Ureter (tissue), 1 donor: ENCODE measurements at places on chromosomes 5 and 9. TPM values are rescaled to one million over a fixed set of nuclear protein-coding genes. Genes with fewer than 3 reads are reported as not detected.
A peak's percentile ranks its signal among the peaks of the same experiment; 100 is the strongest.

GZMA gene
- 2.1 TPM for total RNA-seq

- DNase-seq = no peak
Measured at GRCh38 chr5:11026543-11026942, 265.5 kb upstream of the DAP start.

- DNase-seq = no peak
Measured at GRCh38 chr5:151094852-151095245, 14.0 kb upstream of the TNIP1 start.

GRCh38 chr5:66171349-66172344 is 27.5 kb downstream of the SREK1 start:
- DNase-seq = no peak

GRCh38 chr5:107408564-107408963 is 262.2 kb downstream of the EFNA5 start:
- DNase-seq = no peak

- no peak for DNase-seq
Measured at GRCh38 chr9:22037954-22038690, 29.0 kb upstream of the CDKN2B start.

DNA sequence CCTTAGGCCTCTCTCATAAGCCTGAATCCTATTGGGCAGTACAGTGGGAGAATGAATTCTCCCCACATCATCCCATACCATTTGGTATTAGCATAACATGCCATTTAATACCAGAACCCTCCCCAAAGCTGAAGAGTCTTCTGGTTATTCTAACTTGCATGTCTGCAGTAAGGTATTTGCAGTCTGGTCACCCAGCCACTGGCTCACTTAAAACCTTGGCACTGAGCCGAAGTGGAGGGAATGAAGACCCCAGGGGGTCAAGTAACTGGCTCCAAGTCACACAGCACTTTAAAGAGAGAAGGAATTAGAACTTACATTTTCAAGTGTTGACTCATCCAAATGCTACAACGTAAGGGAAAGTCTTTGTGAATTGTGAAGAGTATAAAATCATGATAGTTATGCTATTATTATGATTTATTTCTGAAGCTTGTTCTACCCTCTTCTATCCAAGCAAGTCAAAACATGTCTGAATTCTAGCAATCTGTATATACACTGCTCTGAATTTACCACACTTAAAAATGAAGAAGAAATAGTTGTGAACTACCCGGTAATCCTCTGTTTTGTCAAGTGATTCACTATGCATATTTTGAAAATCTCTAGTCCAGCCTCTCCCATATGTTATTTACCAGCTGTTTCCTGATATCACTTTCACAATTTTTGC is 28.5 kb downstream of the GLRA1 start:
- no peak for DNase-seq

DMRT3 gene
- total RNA-seq = not detected

PKD2L2 gene
- total RNA-seq = not detected

GRCh38 chr5:171969288-171969880 is 37.1 kb downstream of the FBXW11 start:
- no peak for DNase-seq

GRCh38 chr9:74570879-74571512 is 73.9 kb downstream of the RORB start:
- DNase-seq = no peak

- DNase-seq = no peak
Measured at GRCh38 chr9:101791938-101792337, 53.5 kb upstream of the GRIN3A start.

PRRX2 gene
- total RNA-seq = 6.5 TPM

KIAA0825 gene
- 5.9 TPM for total RNA-seq

DNA sequence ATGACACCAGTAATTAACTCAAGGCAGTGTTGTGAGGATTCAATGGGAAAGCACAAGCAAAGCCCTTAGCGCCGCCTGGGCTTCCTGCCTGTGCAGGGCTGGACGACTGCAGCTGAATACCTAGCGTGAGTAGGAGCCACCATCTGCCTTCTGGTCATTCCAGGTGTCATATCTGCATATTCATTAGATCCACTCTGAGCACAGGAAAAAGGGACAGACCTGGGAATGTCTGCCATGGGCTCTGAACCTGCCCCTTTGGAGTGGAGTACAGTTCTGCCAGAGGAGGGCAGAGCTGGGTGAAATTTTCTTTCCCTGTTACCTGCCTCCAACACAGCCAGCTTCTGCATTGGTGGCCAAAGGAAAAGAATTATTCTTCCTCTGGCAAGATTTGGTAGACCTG is 298.8 kb downstream of the NSG2 start:
- no peak for DNase-seq

DNA sequence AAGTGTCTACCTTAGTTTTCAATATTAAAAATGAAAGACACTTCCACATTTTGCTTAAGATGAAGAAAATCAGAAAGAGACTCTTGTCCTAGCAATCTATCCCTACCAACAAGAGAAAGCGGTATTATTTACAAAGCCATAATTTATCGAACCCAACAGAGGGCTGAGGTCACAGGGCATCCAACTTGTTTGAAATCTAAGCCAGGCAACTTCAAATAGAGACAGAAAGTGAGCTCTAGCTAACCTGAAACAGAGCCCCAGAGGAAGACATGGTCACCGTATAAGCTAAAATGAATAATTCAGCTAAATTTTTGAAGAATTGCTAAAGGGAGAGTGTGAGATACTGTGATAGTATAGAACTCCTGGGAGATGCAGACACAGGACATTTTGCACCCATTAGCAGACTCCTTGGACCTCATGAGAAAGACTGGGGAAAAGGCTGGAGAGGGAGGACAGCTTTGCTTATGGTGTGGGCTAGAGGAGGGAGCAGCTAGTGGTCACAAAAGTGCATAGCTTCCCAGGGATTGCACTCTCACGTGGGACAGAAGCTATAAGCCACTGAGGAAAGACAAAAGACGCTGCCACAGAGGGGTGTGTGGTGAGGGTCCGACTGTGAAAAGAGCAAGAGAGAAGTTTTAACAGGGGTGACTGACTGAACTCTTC is 624.2 kb upstream of the GRIN3A start:
- DNase-seq = no peak

DNA sequence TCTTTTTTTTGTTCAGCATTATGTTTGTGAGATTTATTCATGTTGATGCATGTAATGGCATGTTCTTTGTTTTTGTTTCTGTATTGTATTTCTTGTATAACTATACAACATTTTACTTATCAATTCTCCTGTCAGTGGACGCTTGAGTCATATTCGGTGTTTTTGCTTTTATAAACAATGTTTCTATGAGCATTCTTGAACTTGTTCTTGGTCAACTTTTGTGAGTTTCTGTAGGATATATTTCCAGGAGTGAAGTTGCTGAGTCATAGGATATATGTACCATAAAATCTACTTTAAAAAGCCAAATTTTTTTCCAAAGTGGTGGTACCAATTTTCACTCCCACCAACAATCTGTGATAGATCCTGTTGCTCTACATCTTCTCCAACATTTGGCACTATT is 104.8 kb downstream of the VCAN start:
- DNase-seq = no peak

ZNF366 gene
- total RNA-seq = 6.0 TPM

DNA sequence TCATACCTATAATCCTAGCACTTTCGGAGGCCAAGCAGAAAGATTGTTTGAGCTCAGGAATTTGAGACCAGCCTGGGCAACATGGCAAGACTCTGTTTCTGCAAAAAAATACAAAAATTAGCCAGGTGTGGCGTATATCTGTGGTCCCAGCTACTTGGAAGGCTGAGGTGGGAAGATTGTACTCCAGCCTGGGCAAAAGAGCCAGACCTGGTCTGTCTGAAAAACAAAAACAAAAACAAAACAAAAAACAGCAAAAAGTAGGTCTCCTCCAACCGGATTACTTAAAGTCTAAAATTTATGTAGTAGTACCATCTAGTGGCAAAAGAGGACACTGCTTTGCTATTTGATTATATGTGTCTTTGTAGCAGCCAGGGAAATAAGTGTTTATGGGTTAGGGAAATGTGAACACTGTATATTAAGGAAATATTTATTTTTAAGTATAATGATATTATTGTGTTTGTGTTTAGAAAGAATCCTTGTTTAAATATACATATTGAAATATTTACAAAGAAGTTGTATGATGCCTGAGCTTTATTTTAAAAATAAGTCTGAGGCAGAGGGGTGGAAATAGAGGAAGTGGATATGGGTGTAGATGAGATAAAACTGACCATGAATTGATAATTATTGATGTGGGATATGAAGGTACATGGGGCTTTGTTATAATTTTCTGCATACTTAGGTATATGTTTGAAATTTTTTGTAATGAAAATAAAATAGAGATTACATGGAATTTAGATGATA is 20.0 kb downstream of the APC start:
- DNase-seq = no peak

SLC36A2 gene
- total RNA-seq = not detected

- DNase-seq = no peak
Measured at GRCh38 chr9:71916834-71917534, 5.5 kb downstream of the C9orf85 start.

LCN9 gene
- total RNA-seq = not detected

GRCh38 chr5:179801304-179802206 is 5.1 kb downstream of the MGAT4B start:
- DNase-seq = peak; percentile 76

GRCh38 chr9:76756941-76757673 is 7.1 kb upstream of the PCA3 start:
- no peak for DNase-seq

DNA sequence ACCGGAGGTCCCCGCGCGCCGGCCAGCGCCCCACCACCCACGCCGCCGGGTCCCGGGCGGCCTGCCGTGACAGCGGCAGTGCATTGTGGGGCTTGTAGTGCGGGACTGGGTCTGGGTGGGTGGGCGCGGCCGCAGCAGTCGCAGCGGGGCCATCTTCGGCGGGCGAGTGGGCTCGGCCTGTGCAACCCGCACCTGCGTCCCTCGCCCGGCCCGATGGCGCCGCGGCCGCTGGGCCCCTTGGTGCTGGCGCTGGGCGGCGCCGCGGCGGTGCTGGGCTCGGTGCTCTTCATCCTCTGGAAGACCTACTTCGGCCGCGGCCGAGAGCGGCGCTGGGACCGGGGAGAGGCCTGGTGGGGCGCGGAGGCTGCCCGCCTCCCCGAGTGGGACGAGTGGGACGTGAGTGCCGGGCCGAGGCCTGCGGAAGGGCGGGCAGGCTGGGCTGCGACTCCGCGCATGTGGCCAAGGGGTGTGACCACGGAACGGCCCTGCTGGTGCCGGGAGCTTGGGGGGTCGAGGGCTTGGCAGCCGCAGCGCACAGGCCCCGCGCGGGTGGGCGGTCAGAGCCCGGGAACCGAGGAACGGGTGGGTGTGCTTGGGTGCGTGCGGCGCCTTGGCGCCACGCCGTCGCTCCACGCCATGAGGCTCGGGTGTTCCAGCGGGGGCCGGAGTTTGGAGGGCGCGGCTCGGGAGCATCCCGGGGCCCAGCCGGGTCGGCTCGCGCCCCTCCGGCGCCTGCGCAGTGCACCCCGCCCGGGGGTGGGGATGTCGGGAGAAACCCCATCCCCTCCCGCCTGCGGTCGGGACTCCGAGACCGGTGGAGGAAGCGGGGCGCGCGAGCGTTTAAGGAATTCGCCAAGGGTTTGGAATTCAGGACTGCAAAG is at the start of gene ARL10:
Gene ARL10 (plus strand): TSS at position 137 of the 881 bp plus-strand sequence. CDS start 77 bp downstream, at position 214.
- DNase-seq = no peak

ACER2 gene
- total RNA-seq = 213 TPM

- peak; percentile 50 for DNase-seq
Measured at GRCh38 chr5:148469501-148469935, 85.8 kb downstream of the FBXO38 start.

- peak; percentile 75 for DNase-seq
Measured at GRCh38 chr9:113602126-113603047, 138.9 kb downstream of the RGS3 start.

- DNase-seq = no peak
Measured at GRCh38 chr5:151926188-151926587, 1.5 kb upstream of the GLRA1 start.

DNA sequence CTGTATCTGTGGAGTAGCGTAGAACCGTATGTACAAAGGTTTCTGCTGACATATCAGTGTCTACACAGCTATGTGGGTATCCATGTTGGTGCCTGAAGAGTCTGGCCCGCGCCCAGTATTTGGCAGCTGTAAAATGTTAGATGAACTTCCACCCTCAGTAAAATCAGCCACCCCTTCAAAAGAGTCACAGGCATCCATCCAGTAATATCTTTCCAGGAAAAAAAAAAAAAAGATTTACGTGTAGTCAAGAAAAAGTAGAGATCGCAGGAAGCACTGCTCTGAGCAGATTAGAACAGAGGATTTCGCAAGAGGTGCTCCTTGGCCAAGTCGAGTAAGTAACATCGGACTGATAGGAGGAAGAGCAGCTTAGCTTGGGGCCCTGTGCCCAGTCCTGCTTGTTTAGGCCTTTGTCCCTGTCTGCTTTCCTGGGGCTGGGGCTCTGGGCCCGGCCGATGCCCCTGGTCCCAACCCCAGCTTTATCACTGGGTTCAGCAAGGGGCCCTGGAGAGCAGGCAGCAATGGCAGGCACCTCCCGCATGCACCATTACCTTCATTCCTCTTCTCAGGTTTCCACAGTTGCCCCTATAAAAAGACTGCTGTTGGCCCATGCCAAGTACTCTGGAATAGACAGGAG is 21.2 kb downstream of the DAPK1 start:
- peak; percentile 76 for DNase-seq

DNA sequence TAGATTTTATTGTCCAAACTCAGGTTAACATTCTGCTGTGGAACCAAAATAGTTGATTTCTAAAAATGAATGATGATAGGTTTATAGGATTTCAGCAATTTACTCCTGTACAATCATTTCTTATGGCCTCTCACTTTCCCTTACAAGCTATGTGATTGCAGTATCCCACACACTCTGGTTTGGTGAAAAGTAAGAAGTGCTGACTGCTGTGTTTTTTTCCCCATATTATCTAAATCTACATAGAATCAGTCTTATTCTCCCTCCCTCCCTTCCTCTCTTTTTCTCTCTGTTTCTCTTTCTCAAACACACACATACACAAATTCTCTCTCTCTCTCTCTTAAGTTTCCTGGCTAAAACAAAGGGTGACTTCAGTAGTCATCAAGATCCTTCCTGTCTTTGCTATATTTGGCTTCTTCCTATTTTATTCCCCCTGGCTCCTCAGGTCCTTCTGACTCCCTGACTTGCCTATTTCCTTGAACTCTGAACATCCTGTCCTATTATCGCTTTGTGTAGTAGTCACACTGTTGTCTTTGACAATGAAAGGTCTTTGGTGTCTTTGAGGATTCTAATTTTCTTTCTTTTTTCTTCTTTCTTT is 55.9 kb upstream of the HAPLN1 start:
- no peak for DNase-seq

DNA sequence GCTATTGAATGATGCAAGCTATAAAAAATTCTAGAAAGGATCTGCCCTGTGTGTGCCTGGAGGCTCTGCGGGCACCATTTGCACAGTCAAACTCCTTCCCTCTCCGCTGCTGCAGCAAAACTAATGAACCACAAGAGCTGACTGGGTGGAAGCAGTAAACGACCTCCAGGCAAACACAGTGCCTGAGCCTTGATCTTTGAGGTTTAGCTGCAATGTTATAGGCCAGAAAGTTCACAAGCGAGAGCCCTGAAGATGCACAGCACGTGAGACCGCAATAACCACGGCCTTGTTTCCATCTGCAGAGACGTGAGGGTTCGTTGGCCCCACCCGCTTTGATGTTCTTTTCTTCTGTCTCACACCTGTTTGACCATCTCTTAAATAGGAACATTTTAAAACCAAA is 69.2 kb upstream of the S1PR3 start:
- DNase-seq = no peak
